Activated T-helper 9 cell treated with anti-CD3 and anti-CD28 coated beads, Interleukin-2, amount 50 U/mL, for 16 hours (primary cell): ENCODE measurements at places on chromosomes 6 and 20.

DNA sequence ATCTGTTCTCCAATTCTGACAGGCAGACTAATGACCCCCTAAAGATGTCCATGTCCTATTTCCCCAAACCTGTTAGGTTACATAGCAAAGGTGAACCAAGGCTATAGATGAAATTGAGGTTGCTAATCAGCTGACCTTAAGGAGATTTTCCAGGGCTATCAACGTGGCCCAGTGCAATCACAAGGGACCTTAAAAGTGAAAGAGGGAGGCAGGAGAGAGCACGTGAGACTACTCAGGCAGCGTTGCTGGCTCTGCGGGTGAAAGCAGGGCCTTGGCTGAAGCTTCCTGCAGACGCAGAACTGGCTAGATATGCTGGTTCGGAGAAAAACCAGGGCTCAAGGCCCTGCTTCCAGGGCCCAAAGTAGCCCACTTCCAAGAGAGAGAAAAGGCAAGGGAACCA, 78.7 kb downstream of the NCOA7 start:
- no peak for DNase-seq

GRCh38 chr20:24775966-24776365, 173.1 kb upstream of the CST7 start:
- DNase-seq = no peak

- no peak for DNase-seq
Measured at GRCh38 chr6:42726026-42726425, 3.6 kb upstream of the PRPH2 start.

GRCh38 chr20:44394702-44395460, 39.4 kb downstream of the HNF4A start:
- DNase-seq = no peak

DNA sequence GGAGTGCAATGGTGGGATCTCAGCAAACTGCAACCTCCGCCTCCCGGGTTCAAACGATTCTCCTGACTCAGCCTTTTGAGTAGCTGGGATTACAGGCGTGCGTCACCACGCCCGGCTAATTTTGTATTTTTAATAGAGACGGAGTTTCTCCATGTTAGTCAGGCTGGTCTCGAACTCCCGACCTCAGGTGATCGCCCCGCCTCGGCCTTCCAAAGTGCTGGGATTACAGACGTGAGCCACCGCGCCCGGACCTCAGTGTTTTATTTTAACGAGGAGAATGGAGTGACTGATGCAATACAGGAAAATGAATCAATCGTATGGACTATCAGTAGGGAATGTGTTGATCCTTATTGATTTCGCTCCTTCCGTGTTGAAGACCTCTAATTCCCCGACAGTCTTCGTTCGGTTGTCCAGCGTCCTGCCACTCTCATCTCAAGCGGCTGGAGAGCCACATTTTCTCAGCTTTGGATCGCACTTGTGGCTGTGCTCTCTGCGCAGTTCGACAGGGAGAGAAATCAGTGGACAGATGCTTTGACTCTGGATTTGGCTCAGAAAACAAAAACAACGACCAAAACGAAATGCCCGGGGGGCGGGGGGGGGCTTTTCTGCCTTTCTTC, 166.2 kb downstream of the TRIM27 start:
- DNase-seq = no peak

GRCh38 chr6:736657-737446, 43.9 kb upstream of the EXOC2 start:
- no peak for DNase-seq

GRCh38 chr6:22970004-22970403, 400.6 kb downstream of the HDGFL1 start:
- no peak for DNase-seq

DNA sequence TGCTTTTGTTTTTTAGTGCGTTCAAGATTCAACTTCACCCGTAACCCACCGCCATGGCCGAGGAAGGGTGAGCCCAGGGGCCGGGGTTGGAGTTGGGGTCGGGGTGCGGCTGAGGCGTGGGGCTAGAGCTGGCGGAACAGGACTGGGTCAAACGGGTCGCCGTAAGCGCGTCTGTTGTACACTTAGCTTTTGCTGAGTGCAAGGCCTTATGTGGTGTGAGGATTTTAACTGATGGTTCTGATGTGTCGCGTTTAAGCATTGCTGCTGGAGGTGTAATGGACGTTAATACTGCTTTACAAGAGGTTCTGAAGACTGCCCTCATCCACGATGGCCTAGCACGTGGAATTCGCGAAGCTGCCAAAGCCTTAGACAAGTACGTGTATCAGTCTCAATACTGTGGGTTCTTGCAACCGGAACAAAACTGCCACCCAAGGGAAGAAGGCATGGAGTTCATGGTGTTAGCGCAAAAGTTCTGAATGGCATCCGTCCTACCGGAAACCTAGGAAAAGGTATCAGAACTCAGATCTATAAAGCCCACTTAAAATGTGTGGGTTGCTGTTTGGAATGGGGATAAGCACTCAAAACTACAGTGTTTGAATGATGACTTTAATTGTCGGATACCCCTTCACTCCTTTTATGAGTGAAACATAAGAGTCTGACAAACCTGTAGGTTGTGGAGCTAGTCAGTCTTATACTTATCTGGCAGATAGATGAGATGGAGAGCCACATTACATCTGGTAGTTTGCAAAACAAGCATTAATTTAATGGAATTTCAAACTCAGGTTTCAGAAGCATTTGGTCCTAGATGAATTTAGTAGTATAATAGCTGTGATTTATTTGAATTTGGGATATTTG, 574 bp downstream of the RPS12 start:
- DNase-seq = no peak

GRCh38 chr6:22146678-22146930, 150.2 kb downstream of the PRL start:
- DNase-seq = no peak

DNA sequence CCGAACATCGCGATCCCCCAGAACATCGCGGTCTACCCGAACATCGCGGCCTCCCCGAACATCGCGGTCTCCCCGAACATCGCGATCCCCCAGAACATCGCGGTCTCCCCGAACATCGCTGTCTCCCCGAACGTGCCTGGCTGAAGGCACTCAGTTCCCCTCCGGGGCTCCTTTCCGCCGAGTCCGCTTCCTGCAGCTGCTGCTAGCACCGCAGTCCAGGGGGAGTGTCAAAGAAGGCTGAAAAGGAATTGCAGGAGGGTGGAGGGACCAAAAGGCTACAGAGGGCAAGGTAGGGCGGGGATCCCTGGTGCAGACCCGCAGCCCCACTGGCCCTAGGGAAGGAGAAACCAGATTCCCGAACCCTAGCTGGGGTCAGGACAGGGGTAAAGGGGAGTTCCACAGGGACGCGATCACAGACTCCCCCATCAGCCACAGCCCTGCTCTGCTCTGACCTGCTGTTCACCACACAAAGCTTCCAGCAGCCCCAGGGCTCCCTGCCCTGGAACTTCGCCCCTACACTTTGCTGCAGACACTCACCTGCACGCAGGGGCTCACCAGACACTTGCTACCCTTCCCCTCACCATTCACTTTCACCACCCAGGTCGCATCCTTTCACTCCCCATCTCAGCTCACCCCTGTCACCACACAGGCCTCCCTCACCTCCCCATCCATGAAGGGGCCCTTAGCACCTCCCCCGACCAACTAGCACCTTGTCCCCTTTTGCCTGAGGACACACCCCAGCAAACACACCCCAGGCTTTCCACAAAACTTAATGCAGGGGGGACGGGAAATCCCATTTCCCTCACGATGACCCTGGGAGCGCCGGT, 1.7 kb downstream of the ULBP1 start:
- DNase-seq = no peak

- no peak for DNase-seq
Measured at GRCh38 chr6:25883991-25884390, 9.9 kb upstream of the SLC17A3 start.

- DNase-seq = no peak
Measured at GRCh38 chr6:47179286-47179685, 130.4 kb downstream of the TNFRSF21 start.

DNA sequence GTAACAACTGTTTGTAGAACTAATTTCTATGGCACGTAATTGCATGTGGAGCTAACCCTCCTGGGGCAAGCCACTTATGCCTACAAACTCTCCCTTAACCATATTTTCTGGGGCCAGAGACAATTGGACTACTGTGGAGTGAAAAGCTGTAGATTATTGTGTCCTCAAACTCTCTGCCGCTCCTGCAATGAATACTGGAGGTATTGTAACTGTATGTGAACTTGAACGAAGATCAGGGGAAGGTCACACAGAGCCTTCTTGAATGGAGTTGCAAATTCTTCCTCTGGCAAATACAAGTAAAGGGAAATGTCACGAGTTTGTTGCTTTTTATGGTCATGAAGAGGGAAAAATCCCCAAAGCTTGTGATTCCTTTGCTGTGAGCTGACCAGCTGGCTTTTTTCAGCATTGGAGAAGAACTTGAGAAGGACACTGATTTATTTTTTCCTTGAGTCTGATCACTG, 18.2 kb downstream of the AKAP12 start:
- DNase-seq = no peak

GRCh38 chr20:44714701-44715498, at the start of gene CCN5:
CCN5 (plus strand) TSS chr20:44715369; CDS start chr20:44715391, 22 bp downstream.
- DNase-seq = no peak

GRCh38 chr6:143976806-143977349, 31.2 kb downstream of the PLAGL1 start:
- DNase-seq = no peak

DNA sequence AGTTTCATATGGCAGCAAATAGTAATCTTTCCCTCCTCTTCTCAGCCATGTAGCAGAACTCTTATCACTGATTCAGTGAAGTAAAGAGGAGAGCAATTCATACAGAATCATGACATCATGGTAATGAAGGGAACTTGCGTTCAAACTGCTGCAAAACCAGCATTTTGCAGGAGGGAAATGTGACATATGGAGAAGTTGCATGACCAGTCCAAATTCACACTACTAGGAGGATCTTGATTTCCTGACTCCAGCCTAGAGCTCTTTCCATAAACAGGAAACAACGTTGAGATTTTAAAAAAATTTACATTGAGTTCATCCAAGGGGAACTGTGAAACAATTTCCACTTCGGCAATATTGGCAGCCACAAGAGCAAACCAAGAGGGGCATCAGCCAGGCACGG, 63.8 kb downstream of the MBOAT1 start:
- DNase-seq = no peak

- DNase-seq = no peak
Measured at GRCh38 chr6:140283197-140283596, 908.7 kb upstream of the CITED2 start.

DNA sequence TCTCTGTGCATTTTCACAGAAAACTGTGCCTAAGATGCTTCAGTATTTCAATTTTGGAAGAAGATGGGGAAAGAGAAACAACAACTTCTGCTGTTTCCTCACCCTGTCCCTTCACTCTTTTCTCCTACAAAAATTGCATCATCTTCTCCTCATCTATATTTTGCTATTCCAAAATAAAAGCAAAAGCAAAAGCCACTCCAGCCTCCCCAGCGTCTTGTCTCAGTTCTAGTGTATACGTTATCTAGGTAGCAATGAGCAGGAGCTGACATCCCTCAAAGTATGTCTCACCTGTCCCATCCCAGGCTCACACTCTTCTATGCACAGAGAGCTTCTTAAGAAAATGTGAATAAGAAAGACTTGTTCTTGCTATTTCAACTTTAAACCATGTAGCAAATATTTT, 163.8 kb upstream of the TAB2 start:
- DNase-seq = no peak

DNA sequence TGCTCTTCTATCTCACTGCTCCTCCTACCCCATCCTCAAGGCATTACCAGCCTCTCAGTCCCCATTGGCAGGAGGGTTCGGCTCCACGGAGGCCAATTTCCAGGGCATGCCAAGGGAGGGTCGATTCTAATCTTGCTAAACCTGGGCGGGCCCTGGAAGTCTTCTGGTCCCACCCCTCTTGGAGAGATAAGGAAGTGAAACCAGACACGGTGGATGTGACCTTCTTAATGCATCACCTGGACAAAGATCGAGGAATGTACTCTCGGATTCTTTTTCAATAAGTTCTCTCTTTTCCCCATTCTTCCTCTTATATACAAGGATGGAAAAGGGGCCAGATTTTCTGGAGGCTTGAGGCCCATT, 112.2 kb upstream of the ARMC2 start:
- DNase-seq = no peak

DNA sequence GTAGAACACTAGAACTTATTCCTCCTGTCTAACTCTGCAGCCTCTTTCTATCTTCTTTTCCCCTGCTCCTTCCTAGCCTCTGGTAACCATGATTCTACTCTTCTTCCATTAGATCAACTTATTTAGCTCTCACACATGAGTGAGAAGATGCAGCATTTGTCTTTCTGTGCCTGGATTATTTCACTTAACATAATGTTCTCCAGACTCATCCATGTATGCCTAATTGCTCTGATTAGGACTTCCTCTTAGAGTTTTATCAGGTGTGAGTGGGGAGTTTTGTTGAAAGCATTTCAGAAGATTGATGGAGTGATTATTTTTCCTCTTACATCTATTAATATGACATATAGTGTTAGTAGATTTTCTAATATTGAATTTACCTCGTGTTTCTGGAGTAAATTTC, 140.4 kb downstream of the CDKAL1 start:
- DNase-seq = no peak

GRCh38 chr6:68726337-68726736, 91.3 kb downstream of the ADGRB3 start:
- no peak for DNase-seq

DNA sequence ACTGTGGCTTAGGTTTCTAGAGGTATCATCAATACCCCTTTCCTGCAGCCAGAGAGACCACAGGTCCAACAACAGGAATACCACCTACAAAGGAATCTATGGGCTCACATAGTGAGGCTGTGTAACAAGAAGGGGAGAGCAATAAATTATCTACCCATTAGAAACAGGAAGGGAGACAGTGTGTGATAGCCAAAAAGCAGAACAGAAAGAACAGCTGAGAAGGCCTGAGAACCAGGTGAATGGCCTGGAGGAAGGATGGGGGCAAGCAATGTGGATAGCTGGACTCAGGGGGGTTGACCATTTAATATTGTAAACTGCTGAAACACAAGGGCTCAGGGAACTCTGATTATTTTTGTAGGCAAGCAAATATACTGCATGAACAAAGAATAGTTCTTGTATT, 628.2 kb downstream of the COL12A1 start:
- no peak for DNase-seq

- no peak for DNase-seq
Measured at GRCh38 chr6:5540370-5540769, 279.1 kb downstream of the FARS2 start.

- DNase-seq = no peak
Measured at GRCh38 chr6:127288705-127289104, 22.0 kb downstream of the RNF146 start.

DNA sequence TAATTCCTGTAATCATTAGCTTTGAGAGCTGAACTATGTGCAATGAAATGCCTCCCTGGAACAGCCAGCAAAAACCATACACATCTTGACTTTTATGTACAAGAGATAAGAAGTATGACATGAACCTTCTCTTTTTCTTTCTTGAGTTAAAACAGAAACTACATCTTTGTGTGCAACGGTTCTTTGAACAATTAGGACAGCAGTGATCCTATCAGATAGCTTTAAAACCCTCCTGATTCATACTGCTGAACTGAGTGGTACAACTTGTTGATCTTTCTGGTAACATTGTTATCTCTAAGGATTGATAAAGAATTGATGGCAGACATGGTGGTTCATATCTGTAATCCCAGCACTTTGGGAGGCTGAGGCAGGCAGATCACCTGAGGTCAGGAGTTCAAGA, 43.4 kb downstream of the TRAF3IP2 start:
- DNase-seq = no peak
